ENCODE measurements at places on chromosomes 5 and 9.

DNA sequence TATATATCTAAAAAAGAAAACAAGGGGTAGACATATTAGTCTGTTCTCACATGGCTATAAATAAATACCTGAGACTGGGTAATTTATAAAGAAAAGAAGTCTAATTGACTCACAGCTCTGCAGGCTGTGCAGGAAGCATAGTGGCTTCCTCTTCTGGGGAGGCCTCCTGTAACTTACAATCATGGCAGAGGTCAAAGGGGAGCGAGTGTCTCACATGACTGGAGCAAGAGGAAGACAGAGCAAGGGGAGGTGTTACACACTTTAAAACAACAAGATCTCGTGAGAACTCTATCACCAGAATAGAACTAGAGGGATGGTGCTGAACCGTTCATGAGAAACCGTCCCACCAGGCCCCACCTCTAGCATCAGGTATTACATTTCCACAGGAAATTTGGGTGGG lies 616.8 kb downstream of the TLE4 start:
- DNase-seq: peak; percentile 20

DNA sequence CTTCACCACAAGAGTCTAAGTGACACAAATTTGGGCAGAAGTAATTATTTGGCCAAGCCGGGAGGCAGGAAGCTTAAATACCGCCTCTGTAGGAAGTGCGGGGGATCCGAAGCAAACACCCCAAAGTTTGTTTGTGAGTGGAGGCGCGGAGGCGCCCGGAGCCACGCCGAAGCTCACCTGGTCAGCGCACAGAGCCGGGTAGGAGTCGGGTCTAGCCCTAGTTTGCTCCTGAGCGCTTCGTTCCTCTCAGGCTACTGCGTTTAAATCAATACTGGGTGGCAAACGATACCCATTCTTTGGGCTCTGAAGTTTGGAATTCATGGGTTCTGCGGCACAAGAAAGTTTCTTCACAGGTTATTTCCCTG lies 855 bp downstream of the MCC start:
- DNase-seq: peak; percentile 37

DNA sequence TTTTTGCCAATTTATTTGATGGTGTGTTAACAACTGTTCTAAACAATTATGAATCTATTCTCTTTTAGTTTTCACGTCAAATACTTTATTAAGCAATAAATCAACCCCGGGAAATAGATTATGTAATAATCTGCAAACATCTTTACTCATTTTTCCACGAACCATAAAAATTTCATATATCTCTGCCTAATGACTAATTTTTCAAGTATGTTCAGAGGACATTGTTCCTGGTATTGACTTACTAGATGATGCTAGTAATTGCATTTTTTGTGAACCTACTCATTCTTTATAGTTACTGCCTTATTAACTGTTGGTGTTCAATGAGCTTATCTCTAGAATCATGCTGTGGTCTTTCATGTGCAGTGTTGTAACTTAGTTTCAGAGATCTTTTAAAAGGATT lies 41.0 kb upstream of the FBN2 start:
- peak; percentile 32 for DNase-seq

GRCh38 chr5:125149110-125149509 lies 402.7 kb upstream of the ZNF608 start:
- no peak for DNase-seq

DNA sequence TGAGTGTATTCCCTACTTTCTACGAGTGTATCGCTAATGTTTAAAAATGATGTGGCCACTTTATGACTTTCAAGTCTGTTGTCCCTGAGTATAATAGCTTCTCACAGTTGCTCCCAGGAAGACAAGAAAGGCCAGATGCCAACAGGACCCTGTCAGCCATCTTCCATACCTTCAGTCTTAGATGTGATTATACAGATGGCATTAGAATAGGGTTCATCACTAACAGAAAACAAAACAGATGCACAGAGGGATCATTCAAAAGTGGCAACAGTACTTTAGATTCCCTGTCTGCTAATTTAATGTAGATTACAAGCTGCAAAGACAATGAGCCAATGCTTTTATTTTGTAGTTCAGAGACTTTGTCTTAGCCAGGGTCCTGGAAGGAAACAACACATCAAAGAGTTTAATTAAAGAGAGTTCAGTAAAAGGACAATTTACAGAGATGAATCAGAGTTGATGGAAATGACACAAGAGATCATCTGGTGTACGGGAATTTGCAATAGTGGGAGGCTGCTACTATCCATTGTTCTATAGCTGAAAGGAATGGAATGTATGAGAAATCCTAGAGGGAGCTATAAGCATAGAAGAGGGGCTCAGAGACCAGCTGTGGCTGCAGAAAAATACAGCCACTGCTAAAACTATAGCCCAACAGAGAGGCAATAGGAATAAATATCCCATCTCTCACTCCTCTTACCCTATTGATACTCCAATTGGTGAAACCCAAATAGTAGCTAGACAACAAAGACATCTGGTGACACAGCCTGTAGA lies 393.7 kb upstream of the SMC2 start:
- DNase-seq: no peak

GRCh38 chr5:1765880-1766235 lies 33.8 kb downstream of the MRPL36 start:
- DNase-seq: no peak

DNA sequence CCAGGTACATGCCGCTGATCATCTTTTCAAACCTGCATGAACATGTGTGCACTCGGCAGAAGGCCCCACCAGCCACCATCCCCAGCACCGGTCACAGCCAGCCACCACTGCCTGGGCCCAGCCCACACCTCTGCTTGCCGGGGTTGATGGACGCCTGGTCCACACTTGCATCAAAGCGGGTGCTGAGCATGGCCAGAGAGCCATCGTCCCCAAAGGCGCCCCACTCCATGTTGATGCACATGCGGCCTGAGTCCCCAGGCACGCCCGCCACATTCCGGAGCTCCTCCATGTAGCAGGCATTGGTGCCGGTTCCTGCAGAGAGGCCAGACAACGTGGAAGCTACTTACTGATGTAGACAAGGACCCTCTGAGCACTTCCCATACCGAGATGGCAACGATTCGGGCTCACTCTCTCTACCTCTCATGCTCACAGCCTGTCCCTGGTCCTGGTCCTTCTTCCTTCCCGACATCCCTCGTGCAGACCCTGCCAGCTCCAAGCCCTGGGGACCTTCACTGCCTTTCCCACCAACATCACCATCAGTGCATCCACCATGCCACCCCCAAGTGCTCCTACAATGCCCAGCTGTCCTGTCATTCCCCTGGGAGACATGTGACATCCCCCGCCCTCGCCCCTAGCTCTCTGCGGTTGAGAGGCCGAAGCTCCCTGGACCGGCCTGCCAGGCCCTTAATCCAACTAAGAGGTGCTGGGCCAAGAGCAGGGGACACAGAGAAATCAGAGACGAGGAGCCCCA lies 17.2 kb downstream of the HK3 start:
- no peak for DNase-seq

- peak; percentile 31 for DNase-seq
These were observed 16.1 kb upstream of the SPIN1 start for GRCh38 chr9:88372103-88372654.

GRCh38 chr9:14346811-14347405 lies 33.0 kb upstream of the NFIB start:
- peak; percentile 10 for DNase-seq

GRCh38 chr9:85268131-85268530 lies 473.6 kb downstream of the AGTPBP1 start:
- no peak for DNase-seq

GRCh38 chr5:44795496-44795895 lies 13.3 kb upstream of the MRPS30 start:
- DNase-seq: no peak

GRCh38 chr9:23754551-23754950 lies 71.5 kb downstream of the ELAVL2 start:
- DNase-seq: peak; percentile 67

- peak; percentile 69 for DNase-seq
These were observed 134.7 kb upstream of the DMRT1 start for GRCh38 chr9:706606-707459.

DNA sequence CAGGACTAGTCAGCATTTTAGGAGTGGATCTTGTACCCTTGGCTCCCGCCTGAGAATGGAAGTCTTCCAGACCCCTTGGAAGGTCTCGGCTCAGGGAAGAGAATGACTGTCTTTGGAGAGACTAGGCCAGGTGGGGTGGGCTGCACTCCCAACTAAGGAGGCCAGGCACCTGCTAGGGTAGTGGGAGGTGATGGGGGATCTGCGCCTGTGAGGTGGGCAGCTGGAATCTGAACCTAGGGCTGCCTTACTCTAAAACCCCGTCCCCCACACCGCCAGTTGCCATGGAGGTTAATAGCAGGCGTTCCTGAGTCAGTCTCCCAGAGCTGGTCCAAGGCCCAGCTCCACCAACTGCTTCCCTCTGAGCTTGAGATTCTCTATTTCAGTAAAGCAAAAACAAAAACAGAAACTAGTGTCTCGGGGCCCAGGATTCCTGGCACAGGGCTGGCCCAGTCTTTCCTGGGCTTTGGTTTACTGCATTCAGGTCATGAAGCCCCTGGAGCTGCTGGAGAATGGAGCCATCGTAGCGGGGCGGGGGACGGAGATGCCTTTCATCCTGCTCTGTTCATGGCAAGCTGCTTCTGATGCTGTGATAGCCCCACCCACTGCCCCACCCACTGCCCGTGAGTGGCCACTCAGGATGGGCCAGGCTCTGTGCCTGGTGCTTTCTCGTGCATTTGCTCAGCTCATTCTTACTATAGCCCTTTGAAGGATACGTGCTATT lies 57.5 kb downstream of the DAB2IP start:
- DNase-seq: no peak
